ENCODE measurements at places on chromosomes 3 and 15.

DNA sequence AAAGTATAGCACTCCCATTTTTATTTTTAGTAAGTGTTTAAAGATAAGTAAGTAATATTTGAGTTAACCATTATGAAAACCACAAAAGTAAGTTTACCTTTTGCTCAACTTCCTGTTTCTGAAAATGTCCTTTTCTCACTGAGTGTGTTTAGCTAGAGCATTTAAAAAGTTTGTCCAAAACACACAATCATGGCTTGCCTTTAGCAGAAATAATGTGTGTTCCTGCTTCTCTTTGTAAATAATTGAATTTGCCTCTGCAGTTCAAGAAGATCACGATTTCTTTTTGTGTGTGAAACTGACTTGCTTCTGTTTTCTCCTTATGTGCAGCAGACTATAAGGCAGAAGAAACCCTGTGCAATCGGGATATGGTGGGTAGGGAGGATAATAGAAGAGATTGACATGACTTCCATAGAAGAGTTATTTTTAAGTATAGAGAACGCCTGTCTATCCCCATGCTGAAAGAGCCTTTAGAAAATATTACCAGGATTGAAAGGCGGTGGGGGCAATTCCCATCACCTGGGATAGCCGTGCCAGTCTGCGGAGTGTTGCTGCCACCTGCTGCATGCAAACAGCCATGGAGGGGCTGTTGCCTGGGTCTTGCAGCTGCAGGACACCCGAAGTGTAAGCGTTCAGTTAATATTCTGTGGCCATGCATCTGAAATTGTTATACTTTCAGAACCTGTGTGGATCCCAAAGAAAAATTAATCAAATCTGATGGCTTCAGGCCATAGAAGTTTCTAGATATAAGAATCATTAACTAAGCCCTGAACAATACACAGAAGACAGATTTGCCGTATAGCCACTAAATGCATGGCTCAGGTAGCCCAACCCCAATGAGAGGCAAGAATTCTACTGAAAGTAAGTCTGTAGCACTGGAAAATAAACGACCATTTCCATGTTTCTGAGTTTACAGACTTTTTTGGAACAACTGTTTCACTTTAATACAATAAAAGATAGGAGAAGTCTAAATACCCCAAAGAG, 2.4 kb upstream of the CD96 start:
- peak; percentile 52 for DNase-seq

- DNase-seq: peak; percentile 63
Observed at GRCh38 chr15:73950831-73951561, 24.7 kb downstream of the LOXL1 start.

DNA sequence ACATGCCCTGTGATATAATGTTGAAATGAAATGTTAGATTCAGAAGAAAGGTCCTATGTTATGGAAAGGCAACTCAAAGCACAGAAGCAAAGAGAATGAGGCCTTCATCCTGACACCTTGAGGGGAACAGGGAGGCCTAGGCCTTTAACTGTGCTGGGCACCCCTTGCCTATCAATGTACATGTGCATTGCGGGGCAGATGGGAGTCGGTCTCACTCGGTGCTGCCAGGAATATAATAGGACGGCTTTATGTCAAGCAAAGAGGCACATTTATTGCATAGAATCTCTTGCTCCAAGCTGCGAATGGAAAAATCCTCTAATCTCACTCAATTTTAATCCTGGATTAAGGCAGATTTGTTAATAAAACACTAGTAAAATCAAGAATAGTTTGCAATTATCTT, 301.0 kb upstream of the SOX14 start:
- DNase-seq: no peak

DNA sequence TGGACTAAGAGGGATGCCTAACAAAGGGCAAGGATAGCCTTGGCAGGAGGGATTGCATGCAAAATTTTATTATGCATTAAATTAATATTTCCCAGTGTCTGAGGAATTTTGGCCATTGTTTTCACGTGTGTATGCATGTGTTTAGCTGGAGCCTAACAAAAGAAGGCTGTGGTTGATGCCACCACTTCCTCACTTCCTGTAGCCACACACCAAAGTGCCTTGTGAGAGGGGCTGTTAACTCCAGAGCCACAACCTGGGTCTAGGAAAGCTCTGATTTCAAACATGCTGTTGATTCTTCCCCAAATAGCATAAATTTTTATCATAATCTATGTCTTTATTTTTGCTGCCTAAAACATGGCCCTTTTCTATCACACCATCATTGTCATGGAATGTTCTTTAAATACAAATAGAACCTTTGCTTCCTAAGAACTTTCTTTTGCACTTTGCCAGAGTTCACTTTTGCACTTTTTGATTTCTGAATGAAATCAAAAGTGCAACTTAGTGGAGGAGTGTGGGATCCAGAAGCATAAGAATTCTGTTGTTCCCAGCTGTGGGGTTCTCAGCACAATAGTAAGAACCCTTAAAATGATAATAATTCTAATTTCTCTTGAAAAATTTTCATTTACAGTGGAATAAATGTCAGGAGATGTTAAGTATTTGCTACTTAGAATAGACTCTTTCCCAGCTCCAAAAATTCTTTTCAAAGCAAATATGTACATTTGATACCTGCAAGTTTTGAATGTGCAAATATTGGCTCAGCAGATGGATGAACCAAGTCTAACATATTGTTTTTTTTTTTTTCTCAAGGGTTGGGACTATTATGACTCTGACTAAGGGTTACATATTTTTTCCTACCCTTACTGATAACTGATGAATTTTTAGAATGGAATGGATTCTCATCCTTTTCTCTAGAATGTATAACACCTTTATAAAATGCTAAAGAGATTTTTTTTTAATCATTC, 35.6 kb upstream of the SPTSSB start:
- DNase-seq: no peak

GRCh38 chr15:89435362-89435761, 61.0 kb downstream of the RHCG start:
- no peak for DNase-seq

- DNase-seq: peak; percentile 34
Observed at GRCh38 chr3:125055913-125056745, at the start of gene HEG1. TSS of gene HEG1 (minus strand) at chr3:125055997. CDS start at chr3:125055890, 107 bp downstream.

DNA sequence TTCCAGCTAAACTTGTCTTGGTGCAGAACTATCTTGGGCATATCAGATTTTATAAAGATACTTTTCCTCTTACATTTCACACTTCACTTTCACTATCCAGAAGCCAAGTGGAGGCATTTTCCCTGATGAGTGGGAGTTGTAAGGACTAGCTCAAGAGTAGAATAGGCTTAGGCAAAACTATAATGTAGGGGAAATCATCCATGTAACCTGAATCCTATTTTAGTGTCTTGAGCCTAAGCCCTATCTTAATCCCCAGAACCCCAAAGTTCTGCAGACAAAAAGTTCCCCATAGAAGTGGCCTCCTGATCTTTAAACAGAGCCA, 42.2 kb upstream of the CD47 start:
- no peak for DNase-seq

- no peak for DNase-seq
Observed at GRCh38 chr3:7813365-7813764, 688.3 kb upstream of the LMCD1 start.

GRCh38 chr3:184338511-184338945, 1.1 kb downstream of the FAM131A start:
- no peak for DNase-seq

DNA sequence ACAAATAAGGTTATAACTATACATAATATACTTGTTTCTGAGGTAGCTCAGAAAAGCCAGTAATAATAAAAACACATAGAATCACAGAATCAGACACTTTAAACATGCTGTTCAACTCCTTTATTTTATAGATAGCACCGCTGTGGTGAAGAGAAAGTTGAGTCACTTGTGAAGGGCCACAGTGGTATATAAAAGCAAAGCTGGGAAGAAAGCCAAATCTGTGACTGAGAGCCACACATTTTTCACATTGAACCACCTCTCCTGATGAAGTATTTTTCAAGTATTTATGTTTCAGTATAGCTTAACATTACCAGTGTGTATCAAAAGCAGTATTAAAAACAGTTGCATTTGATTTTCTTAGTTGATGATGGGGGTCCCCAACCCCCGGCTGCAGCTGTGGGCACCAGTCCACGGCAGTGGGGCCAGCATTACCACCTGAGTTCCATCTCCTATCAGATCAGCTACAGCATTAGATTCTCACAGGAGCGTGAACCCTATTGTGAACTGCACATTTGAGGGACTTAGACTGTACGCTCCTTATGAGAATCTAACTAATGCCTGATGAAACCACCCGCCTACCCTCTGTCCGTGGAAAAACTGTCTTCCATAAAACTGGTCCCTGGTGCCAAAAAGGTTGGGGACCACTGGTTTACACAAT, 46.2 kb downstream of the TBL1XR1 start:
- DNase-seq: no peak

GRCh38 chr3:141690431-141691072, 47.5 kb upstream of the RNF7 start:
- no peak for DNase-seq

DNA sequence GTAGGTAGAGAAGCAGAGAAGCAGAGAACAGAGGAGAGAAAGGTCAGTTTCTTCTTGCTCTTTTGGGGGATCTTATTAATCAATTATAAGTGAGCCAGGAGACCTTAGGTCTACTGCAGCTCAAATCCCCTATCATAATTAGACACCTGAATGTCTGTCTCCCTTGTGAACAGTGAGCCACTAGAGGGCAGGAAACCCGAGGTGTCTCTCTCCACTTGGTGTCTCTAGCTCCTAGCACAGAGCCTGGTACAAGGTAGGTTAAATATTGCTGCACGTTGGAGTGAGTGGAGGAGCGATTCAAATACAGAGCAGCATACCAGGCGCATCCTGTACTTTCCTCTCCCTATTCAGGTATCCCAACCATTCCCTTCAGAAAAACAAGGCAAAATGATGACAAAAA, 2.0 kb upstream of the ST8SIA2 start:
- no peak for DNase-seq

DNA sequence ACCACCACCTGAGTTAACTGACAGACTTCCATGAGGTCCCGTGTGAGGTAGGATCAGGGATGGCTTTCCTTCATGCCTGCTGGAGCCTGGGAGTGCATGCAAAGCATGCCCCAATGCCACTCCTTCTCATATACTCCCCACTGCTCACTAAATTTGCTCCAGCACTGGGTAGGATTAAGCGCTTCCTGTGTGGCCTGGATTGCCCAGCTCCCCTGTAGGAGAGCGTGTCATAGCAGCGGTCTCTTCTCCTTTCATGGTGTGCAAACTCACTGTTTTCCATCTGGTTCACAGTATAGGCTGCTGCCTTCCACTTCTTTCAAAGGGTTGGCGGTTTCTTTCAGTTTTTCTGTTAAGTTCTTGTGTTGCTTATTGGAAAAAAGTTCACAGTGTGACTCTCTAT, 34.1 kb upstream of the ABI3BP start:
- no peak for DNase-seq

DNA sequence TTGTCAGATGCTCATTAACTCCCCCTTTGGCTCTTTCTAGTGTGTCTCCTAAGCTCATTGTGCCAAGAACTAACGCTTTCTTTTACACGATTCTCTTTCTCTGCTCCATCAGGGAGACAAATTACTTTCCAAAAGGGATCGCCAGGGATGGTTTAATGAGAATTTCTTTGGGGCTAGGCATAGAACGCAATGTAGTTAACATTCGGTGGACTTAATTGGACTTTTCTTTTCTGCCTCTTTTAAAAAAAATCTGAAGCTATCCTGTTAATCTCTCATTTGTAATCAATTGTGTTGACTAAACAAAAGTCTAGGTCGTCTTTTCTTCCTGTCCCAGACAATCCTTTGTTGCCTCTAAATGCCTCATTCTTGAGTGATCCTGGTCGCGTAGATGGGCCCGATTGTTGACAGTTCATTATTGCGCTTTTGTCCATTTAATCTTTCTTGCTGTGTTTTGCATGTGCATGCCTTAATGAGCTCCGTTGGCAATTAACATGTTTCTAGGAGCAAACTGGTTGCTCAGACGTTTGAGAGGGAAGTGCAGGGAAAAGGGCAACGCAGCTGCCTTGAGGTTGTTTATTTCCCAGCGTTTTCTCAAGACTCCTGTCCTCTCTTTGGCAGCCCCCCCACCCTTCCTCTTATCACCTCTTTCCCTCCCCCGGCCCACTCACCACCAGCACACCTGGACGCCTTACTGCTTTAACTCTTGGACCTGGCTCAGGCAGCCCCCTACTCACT, 7.8 kb downstream of the FEZF2 start:
- no peak for DNase-seq

- DNase-seq: no peak
Observed at GRCh38 chr3:14862303-14862660, 43.5 kb downstream of the FGD5 start.

- no peak for DNase-seq
Observed at GRCh38 chr3:152581951-152582350, 253.0 kb upstream of the P2RY1 start.

- no peak for DNase-seq
Observed at GRCh38 chr3:98532275-98532637, 478 bp downstream of the GPR15 start.

GRCh38 chr3:151197981-151198767, 4.8 kb downstream of the GPR171 start:
- no peak for DNase-seq

- DNase-seq: no peak
Observed at GRCh38 chr3:4719046-4719501, 225.9 kb downstream of the ITPR1 start.

GRCh38 chr15:41851167-41851523, 12.5 kb downstream of the PLA2G4B start:
- no peak for DNase-seq

DNA sequence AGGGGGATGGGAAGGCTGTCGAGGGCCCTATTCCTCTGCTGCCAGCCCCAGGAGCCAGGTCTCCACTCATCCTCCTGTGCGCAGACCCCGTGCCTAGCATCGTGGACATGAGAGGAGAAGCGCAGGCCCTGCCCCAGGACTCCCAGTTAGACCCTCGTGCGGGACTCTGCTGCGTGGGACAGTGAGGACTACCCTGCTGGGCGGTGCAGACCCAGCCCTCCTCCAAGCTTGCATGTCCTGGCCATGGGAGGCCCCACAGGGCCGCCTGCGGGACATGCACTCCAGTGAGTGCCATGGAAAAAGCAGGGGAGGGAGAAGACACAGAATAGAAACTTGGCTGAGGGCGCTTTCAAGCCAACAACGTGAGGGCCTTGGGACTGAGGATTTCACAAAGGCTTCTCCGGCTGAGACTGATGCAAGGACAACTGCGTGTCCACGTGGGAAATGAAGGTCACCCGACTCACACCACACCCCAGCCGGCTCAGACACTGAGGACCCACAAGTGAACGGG, 62.6 kb upstream of the IQSEC1 start:
- no peak for DNase-seq

- no peak for DNase-seq
Observed at GRCh38 chr15:71201477-71201876, 86.2 kb downstream of the THSD4 start.

DNA sequence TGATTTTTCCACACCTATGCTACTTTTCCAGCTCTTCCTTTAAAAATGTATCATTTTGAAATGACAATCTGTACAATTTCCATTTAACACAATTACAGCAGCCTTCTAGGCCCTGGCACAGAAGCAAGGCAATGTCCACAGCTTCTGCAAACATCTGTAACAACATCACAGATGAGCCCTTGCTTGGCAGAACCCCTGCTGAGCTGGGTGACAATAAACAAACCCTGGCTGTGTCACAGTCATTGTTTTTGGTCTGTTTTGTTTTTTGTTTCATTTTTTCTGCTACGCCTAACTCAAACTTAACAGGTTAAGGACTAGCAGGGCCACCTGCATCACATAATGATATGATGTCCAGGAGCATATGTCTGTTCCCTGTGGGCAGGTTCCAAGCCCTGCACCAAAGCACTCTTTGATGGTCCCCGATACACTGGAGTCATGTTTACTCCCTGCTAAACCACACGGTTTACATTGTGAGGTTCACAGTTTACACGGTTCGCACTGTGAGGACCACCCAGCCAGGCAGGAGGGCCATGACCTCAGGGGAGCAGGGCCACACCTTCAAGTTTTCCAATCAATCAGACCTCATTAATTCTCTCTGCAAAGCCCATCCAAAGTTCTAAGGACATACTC, 186.8 kb upstream of the CHRNA7 start:
- DNase-seq: no peak

GRCh38 chr3:64459711-64460110, 228.1 kb downstream of the ADAMTS9 start:
- DNase-seq: no peak
